ENCODE measurements at places on chromosomes 13 and 19.

DNA sequence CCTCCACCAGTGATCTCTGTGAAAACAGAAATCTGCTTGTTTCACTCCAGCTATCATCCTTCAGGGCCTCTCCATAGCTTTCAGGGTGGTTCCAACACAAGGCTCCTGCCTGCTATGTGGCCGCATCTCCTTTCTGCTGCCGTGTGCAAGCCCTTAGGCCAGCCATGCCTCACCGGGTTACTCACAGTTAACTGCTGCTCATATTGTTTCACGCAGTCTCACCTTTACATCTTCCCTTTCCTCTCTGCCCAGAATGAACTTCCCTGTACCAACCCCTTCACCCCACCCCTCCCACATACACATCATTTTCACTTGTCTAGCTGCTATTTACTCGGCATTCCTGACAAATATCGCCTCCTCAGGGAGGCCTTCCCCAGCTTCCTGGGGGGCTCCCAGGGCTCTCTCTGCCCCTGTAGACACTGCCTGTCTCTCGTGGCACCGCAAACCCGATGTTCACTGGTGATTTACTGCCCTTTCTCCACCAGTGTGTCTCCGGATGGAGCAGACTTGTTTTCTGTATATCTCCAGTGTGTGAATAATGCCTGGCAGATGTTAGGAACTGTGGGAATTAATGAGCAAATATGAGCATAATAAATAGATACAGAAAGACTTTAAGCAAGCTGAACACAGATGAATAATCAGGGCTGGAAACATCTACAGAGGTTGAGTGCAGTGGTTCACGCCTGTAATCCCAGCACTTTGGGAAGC lies 39.3 kb upstream of the GPR183 start:
- no peak for DNase-seq

DNA sequence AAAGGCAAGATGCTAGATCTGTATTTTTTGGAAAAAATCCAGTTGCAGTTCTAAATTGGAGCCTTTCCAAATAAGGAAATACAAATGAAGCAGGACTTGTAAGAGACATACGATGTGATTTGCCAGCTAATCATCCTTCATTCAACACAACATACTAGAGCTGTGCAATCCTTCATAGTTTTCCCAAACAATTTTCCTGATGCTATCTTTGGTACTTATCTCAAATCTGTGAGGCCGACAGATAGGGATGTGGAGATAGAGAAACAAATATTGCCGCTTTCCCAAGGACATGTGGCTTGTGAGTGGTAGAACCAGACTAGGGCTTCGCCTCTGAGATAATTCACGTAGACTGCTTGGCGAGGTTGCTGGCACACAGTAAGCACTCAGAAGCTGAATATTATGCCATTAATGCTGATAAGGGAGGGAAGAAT lies 176.6 kb downstream of the LMO7 start:
- no peak for DNase-seq

- no peak for DNase-seq
Measured at GRCh38 chr19:6017576-6017975, 39.6 kb upstream of the RANBP3 start.

DNA sequence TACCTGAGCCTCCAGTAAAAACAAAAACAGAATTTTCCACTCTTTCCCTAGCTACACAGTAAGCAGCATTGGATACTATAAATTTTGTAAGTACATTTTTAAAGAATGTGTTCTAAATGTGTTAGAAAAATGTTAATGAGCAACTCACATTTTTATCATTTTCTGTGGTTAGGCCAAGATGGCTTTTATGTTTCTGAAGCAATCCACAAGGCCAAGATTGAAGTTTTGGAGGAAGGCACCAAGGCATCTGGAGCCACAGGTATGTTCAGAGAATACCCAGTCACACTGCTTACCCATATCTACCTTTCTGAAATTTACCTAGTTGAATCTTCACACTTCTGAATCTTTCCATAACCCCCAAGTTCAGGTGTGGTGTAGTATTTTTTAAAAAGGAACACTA lies 21.6 kb downstream of the SERPINE3 start:
- no peak for DNase-seq

DNA sequence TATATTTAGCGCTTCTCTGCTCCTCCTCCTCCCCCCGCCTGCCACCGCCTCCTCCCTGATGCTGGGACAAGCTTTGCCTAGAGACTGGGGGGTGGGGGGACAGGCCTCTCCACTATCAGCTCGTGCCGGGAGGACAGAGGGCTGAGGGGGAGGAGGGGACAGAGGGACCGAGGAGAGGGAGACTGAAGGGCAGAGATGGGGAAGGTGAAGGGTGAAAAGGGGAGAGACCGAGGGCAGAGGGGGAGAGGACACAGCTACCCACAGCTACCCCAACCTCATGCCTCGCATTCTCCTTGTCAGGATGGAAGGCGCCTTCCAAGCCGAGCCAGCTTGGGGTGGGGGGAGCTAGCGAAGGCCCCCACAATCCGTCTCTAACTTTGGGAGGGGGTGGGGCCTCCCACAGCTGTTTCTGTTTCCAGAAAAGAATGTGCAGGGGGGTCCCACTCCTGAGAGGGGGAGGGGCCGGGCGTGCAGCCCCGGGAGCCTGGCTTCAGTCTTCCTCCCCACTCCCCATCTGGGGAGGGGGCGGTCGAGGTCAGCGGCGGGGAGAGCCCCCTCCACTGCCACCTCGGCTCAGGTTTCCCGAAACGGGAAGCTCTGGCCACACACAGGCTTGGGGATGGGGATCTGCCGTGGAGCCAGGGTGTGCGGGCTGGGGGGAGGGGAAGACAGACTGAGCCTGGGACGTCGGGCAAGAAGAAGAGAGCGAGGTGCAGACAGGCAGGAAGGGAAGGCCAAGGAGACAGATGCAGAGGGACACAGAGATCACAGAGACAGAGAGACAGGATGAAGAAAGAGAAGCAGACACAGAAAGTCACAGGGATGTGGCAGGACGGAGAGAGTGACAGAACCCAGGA lies 1.6 kb downstream of the DACT3 start:
- DNase-seq = no peak

- DNase-seq = no peak
Measured at GRCh38 chr13:48567515-48568369, 34.9 kb upstream of the RCBTB2 start.

DNA sequence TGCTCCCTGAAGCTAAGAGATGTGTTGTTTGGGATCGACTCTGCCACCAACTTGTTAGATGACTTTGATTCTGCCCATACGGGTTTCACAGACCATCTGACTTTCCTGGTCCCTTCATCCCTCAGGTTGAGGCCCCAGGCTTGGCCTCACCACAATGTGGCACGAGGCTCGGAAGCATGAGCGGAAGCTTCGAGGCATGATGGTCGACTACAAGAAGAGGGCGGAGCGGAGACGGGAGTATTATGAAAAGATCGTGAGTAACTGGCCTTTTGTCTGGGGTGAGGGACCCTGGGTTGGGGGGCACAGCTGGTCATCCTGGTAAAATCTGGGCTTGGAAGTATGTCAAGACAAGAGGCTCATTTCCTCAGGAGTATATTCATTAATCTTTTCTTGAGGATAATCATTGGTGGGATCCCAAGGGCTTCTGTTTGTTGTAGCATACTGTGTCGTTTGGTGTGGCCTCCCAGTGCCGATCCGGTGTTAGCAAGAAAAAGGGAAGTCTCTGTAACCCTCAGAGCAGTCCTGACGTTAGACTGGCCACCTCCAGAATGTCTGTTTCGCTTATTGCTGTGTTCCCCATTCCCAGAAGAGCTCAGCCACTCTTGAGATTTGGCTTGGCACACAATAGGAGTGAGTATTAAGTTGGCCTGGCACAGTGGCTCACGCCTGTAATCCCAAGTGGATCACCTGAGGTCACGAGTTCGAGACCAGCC lies 1.4 kb downstream of the CLASRP start:
- DNase-seq = no peak

DNA sequence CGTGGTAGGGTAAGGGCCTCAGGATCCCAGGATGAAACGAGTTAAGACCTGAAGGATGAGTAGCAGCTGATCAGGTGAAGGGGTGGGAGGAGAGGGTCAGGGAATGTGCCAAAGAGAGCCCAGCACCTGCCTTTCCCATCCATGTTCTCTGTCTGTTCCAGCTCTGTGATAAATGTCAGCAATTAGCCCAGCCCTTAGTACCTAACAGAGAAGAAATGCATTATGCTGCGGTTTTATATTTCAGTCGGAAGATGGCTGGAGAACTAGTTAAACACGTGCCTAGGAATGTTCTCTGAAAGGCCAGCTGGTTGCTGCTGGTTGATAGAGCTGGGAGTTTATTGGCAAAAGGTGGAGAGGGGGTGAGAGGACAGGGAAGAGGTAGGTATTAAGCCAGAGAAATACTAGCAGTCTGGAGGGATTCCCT lies 268.2 kb downstream of the SHISA2 start:
- DNase-seq = no peak

- no peak for DNase-seq
Measured at GRCh38 chr19:35272122-35272719, 3.5 kb downstream of the USF2 start.

GRCh38 chr19:50908336-50908735 lies 2.9 kb downstream of the KLK4 start:
- DNase-seq = no peak

DNA sequence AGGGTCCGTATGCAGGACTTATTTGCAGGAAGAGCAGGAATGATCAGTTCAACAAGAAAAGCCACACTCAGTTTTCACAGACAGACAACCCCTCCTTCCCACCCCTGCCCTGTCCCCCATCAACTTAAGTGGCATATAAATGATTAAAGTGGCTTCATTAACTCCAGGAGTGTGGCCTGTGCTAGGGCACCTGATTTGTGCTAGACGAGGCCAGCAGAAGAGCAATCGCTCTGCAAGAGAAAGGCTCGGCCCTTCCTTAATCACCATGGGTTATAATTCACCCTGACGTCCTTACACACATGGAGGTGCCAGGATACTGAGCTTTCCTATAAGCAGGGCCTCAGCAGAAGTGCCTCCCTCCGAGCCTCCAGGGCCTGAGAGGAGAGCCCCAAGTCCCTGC lies 14.6 kb downstream of the C19orf12 start:
- no peak for DNase-seq

- no peak for DNase-seq
Measured at GRCh38 chr19:12567951-12568350, 16.7 kb upstream of the ZNF564 start.

DNA sequence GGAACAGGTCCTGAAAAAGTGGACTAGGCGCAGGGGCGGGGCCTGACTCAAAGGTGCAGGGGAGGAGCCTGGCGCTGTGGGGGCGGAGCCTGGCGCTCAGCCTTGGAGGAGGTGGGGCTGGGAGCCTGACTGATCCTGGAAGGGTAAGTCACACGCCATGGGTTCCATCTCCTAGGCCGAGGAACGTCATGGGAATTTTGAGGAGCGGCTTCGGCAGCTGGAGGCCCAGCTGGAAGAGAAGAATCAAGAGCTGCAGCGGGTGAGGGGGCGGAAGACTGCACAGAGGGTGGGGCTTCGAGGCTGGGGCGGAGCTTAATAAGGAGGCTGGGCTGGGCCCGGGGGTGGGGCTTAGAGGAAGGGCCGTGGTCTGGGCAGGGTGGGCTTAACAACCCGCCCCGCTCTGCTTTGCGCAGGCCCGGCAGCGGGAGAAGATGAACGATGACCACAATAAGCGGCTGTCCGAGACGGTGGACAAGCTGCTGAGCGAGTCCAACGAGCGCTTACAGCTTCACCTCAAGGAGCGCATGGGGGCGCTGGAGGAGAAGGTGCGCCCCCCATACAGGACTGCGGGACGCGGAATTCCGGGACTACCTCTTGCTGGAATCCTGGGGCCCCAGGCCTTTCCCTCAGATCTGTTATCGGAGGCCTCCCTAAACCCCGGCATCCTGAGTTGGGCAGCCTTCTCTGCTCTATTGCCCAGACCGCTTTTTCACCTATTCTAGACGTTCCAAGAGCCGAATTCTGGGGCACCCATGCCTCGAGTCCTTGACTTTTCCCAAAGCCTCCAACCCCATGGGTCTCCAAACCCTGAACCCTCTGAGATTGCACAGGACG lies 14.5 kb downstream of the PPFIA3 start:
- DNase-seq = no peak

DNA sequence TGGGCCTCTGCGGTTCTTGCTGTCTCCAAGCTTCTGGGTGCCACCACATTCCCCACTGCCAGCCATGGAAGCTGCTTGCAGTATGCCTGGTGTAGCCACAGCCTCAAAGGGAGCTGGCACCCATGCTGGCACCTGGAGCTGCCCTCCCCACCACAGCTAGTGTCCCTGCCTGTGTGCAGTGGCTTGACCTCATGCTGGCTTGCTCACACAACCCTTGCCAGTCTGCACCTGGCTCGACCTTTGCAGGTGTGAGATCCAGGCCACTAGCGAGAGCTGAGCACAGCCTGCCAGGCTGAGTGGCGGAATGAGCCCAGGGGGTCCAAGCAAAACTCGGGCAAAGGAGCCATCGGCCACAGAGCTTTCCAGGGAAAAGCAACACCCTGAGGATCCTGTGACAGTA lies 236.7 kb upstream of the CSNK1A1L start:
- DNase-seq = no peak

GRCh38 chr13:19664481-19665230 lies 31.2 kb downstream of the MPHOSPH8 start:
- DNase-seq = no peak

- no peak for DNase-seq
Measured at GRCh38 chr13:79128158-79128557, 277.9 kb downstream of the RBM26 start.

DNA sequence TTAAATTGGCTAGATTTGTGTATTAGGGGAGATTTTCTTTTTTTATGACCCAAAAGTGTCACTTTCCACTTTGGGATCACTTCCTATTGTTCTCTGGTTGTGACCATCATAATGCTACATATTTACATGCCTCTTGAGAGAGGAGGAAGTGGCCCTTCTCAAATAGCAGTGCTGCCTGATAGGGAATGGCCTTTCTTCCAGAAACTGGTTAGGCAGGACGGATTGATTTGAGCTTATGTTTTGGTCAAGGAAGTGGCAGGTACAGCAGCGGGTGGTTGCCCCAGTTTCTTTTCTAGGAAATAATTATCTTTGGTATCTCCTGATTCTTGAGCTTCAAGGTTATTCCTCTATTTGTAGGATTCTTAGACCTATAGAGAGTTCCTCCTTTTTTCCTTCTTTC lies 21.9 kb upstream of the WTIP start:
- DNase-seq = no peak

DNA sequence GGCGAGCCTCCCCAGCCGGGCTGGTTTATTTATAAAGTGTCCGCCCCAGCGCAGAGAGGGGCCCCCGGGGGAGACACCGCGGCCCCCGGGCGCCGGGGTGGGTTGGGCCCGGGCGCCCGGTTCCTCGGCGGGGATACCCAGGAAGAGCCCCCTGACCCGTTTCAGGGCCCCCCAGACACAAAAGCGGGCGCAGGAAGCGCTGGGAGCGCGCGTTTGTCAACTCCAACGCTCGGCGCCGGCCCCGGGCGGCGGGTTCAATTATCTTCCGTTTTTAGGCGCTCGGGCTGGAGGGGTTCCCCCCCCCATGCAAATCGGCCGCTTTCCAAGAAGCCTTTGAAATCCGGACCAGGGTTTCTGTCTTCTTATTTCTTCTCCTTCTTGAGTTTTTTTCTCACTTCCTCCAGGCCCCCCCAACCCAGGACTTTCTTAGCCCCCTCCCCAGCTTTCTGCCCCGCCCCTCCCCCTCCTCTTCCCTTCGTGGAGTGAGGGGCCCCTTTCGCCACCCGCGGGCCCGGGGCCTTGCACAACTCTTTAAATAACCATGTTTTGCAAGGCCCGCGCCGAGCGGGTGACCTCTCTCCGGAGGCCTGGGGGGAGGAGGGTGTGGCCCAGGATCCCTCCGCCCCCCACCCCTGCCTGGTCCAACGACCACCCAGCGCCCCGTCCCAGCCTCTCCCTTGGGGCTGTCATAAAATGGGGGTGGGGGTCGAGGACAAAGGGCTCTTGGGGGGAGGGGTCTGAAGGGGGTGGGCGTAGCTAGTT lies 935 bp downstream of the ARID3A start:
- no peak for DNase-seq

- no peak for DNase-seq
Measured at GRCh38 chr13:83732755-83733154, 149.5 kb downstream of the SLITRK1 start.

Measured in cerebellar nuclear complex (tissue), 1 donor.